ENCODE measurements at places on chromosomes 11 and 22.

- DNase-seq: no peak
Observed at GRCh38 chr11:84103096-84103495, 816.9 kb upstream of the CCDC90B start.

- DNase-seq: no peak
Observed at GRCh38 chr22:27088026-27088425, 430.6 kb downstream of the MIAT start.

DNA sequence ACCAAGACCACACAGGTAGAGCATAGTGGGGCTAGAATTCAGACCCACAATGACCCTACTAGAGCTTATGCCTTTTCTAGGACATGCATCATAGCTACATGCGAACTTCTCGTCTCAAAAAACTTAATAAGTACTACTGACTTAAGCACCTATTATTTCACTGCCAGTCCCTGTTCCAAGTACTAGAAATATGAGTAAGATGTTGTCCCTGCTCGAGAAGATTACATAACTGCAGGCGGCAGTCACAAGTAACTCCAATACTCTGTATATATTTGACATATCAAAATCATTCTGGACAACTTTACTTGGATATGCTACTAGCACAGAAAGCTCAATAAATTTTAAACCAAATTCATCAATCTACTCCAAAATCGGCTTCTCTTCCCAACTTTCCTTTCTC lies 235.0 kb downstream of the TTC28 start:
- no peak for DNase-seq

- DNase-seq: no peak
Observed at GRCh38 chr11:2224254-2224653, 46.1 kb downstream of the ASCL2 start.

- DNase-seq: no peak
Observed at GRCh38 chr11:104713401-104713800, 184.9 kb downstream of the CASP12 start.

- DNase-seq: no peak
Observed at GRCh38 chr22:17851759-17852158, 77.5 kb upstream of the BID start.

DNA sequence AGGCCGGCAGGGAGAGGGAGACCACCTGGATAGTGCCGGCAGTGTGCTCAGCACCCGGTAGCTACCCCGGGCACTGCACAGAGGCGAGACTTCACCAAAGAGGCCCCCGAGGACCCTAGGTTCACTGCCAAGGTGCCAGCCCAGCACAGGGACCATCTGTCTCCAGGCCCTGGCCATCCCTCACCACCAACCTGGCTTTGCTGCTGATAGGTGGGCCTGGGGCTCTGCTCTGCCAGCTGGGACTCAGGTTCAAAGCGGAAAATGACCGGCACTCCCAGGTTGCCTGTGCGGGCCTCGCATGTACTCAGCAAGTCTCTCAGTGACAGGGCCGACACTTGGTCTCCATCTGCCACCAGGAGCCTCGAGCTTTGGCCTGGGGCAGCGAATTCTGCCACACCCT lies 812.2 kb downstream of the BRD1 start:
- no peak for DNase-seq

Measured in CD4-positive, alpha-beta T cell treated with Interferon alpha-2 for 1 hour (primary cell).